ENCODE measurements at places on chromosomes 2 and 18. TPM values are rescaled to one million over a fixed set of nuclear protein-coding genes. Genes with fewer than 3 reads are reported as not detected.

The SMAD2 gene
- total RNA-seq, result 90.7 TPM

The SMAD7 gene
- 18.1 TPM for total RNA-seq

The SH3BP4 gene
- 33.5 TPM for total RNA-seq

The AQP12A gene
- not detected for total RNA-seq

The RNMT gene
- 20.0 TPM for total RNA-seq

DNA sequence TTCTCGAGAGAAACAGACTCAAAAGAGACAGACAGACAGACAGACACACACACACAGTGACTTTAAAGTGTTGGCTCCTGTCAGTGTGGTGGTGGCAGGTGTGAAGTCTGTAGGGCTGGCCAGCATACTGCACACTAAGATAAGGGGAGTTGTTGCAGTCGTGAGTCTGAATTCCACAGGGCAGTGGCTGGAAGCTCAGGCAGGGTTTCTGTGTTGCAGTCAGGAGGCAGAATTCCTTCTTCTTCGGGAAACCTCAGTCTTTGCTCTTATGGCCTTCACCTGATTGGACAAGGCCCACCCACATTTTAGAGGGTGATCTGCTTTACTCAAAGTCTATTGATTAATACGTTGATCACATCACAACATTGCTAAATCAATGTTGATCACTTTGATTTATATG, 478.4 kb upstream of the HS6ST1 start:
- no peak for DNase-seq
- no peaks in the 10 kb centered on the region for H3K4me1 ChIP-seq
- H3K27ac ChIP-seq, result no peak overlapping the region
- no peak overlapping the region for H3K4me3 ChIP-seq
- H3K36me3 ChIP-seq, result no peaks in the 10 kb centered on the region

DNA sequence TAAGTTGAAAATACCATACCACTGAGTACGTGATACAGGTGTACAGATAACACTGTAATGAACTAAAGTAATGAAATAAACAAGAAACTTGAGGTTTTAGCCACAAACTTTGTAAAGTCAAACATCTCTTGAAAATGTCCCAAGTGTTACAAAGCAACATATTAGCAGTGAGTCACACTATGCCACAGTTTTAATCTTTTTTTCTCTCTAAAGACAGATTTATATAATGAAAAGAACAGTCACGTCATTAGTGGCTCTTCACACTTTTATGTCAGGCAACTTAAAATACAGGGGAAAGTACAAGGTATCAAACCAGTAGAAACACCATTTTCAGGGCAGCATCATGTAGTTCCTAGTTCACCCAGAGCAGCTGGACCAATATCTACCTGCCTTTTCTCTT, 42.1 kb downstream of the RAPH1 start:
- DNase-seq, result no peak
- no peaks in the 10 kb centered on the region for H3K27me3 ChIP-seq
- no peak overlapping the region for H3K4me3 ChIP-seq
- no peak overlapping the region for H3K27ac ChIP-seq
- H3K36me3 ChIP-seq, result no peaks in the 10 kb centered on the region
- peaks cover 5% of the 10 kb centered on the region for H3K4me1 ChIP-seq

GRCh38 chr2:221610255-221610654, 38.2 kb upstream of the EPHA4 start:
- no peak overlapping the region for H3K27ac ChIP-seq
- H3K36me3 ChIP-seq, result no peaks in the 10 kb centered on the region
- no peaks in the 10 kb centered on the region for H3K27me3 ChIP-seq
- DNase-seq, result no peak
- H3K4me3 ChIP-seq, result no peak overlapping the region

- H3K4me1 ChIP-seq, result no peaks in the 10 kb centered on the region
- no peak for DNase-seq
- peaks cover 5% of the 10 kb centered on the region for H3K36me3 ChIP-seq
- no peak overlapping the region for H3K4me3 ChIP-seq
- H3K27ac ChIP-seq, result no peak overlapping the region
Observed at GRCh38 chr2:200600549-200601225, 14.9 kb downstream of the AOX1 start.

- no peaks in the 10 kb centered on the region for H3K36me3 ChIP-seq
- H3K27ac ChIP-seq, result no peak overlapping the region
- H3K4me1 ChIP-seq, result no peaks in the 10 kb centered on the region
- no peak overlapping the region for H3K4me3 ChIP-seq
- DNase-seq, result no peak
Observed at GRCh38 chr18:79241755-79242154, 154.0 kb upstream of the NFATC1 start.

DNA sequence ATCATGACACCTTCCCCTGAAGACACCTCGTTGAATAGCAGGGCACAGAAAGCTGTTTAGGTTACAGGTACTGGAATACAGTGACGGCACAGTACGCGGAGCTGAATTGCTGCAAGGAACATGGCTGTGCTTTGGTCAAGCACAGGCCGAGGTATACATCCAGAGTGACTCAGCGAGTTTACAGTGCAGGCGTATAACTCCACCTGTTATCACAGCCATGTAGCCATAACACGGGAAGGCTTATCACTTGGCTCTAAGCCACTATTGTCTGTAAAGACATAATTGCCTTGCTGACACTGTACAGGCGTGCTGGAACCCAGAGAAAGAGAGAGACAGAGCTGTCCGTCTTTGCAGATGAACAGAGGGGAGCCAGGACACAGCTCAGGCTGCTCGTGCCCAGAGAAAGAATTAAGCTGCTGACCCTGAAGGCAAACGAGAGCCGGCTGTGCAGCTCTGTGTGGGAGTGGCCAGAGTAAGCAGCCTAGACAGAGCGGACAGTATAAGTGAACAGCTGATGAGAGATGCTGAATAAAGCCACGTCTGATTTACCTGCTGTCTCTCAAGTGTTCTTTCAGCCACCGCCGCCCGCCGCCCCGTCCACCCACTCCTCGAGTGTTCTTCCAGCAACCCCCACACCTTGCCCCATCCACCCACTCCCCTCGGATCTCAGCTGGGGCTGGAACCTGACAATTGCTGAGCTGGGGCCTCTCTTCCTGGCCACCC, 87.3 kb upstream of the PPP1CB start:
- DNase-seq, result peak; percentile 67
- H3K4me3 ChIP-seq, result no peak overlapping the region
- H3K27ac ChIP-seq, result peak overlapping the region; percentile 55
- H3K36me3 ChIP-seq, result no peaks in the 10 kb centered on the region

All from heart left ventricle (tissue), 16 donors.